ENCODE measurements at places on chromosomes 12 and 14.

- DNase-seq, result peak; percentile 21
These were observed 86.6 kb downstream of the KDM2B start for GRCh38 chr12:121494093-121494787.

DNA sequence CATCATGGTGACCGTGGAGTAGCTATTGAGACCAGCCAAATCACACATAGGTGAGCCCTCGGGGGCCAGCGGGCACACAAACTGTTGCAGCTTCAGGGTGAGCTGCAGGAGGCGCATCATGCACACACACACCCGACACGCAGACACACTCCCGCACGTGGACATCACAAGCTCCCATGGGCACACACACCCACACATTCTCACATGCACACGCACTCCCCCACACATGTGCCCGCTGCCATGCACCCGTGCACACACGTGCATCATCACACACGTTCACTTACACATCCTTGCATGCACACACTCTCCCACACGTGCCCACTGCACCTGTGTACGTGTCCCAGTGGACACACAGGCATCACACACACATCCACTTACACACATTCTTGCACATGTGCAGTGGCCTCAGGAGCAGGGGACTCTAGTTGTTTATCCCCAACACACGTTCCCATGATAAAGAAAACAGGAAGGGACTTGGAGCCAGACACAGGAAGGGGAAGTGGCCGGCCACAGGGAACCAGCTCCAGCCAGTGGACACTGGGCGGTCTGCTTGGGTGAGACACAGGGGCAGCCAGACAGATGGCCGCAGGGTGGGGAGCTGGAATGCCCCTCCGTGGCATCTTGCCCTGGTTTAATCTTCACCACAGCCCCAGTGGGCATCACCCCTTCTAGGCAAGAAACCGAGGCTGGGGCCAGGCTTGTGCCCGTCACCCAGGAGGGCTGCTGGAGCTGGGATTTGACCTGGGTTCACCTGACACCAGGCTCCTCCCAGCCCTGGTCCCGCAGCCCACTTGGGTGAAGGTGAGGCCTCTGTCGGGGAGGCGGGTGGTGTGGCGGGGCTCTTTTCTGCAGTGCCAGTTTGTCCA lies 49.7 kb downstream of the CYP46A1 start:
- no peak for DNase-seq

DNA sequence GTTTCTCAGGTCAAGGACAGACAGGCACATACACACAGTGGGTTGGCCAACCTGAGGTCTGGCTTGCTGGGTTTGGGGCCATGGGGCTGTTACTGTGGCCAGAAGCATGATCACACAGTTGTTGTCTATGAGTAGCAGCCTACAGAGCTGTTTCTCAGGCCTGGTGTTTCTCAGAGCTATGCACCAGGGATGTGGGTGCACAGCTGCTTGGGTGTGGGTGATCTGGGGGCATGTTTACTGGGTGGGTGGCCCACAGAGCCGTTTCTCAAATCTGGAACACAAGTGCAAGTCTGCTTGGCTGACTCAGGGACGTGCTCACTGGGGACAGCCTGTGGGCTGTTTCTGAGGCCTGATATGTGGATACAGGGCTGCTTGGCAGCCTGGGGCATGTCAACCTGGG lies 23.1 kb upstream of the PALS1 start:
- DNase-seq, result no peak

DNA sequence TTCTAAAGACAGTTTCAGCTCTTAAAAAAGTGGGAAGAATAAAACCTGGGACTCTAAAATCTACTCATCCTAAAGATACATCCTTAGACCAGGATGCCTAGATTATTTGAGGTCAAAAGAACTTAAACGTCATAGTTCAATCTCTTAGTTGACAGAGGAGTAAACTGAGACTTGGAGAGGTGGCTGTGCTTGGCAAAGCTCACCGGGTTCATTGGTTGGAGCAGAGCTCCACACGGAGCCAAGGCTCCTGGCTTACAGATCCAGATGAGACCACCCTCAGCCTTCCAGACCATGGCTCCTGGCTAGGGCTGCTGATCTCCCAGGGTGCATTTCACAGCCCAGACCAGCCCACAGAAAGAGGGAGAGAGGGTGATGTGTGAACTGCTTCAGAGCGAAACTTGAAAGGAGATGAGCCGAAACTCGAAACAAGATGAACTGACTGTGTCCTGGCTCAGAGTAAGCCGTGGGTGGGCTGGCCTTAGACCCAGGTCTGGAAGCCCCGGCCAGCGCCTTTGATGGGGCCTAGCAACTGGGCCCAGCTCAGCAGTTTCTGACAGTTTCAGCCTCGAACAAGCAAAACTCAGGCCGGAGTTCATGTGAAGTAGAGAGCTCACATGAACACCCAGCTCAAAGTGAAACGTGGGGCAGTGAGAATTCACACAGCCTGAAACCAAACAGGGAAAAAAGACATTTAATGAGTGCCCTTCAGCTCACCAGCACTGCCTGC lies 1044.8 kb downstream of the BCL11B start:
- no peak for DNase-seq

GRCh38 chr12:45768194-45768593 lies 38.7 kb downstream of the ARID2 start:
- DNase-seq, result no peak

- no peak for DNase-seq
These were observed 257.9 kb downstream of the MSRB3 start for GRCh38 chr12:65536351-65536750.

DNA sequence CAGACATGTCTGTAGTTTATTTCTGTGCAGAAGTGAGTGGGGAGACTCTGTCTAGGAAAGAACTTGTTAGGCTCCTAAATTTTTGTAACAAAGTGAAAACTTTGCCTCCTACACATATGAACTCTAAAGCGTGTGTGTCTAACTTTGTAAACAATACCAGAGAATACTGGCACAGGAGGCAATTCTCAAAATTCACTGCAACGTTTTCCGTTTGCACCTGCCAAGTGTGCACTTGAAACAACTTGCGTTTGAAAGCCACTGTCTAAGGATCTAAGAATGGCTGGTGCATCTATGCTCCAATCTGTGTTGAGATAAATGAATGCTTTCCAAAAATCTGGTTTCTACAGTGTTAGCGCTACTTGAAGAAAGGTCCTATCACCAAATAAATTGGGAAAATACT lies 15.3 kb downstream of the GRIP1 start:
- no peak for DNase-seq

DNA sequence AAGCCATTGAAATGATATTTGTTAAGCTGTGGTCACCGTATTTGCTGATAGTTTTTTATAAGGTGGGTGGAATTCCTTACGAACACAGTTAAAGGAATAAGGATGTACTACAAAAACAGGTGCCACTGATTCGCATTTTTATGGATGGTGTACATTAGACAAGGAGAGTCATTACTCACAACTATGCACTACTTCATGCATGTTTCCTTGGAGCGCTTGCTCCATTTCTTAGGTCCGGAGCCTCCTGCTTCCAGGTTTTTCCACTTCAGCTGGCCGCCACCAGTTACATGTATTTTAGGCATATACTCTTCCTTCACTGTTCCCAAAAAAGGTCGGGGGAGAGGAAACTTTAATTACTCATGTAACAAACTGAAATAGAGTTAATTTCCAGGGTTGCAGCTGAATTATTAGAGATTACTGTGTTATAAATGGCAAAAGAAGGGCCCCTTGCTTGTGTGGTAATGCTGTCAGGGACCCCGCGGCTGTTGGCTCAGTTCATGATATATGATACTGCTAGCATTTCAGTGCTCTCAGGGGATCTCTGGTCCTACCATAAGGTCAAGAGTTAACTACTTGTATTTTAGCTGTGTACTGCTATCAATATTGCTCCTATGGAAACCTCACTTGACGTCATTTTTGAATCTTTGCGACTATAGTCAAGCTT lies 454.7 kb downstream of the NPAS3 start:
- no peak for DNase-seq

DNA sequence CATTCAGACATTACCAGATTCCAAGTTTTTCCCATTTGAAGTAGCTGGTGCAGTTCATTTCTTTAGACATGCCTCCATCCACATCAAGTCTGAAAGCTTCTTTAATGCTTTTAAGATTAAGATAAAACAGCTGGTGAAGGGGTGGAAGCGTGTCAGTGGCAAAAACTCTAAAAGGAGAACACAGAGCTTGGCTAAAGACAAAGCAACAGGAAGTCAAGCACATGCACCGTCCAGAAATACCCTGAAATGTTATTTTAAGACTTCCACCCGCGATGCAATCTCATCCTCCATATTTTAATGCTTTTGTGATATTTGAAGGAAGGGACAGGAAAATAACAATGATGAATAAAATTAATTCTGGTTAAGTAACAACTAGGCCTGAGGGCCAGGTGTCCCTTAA lies 31.8 kb downstream of the PPM1H start:
- no peak for DNase-seq

DNA sequence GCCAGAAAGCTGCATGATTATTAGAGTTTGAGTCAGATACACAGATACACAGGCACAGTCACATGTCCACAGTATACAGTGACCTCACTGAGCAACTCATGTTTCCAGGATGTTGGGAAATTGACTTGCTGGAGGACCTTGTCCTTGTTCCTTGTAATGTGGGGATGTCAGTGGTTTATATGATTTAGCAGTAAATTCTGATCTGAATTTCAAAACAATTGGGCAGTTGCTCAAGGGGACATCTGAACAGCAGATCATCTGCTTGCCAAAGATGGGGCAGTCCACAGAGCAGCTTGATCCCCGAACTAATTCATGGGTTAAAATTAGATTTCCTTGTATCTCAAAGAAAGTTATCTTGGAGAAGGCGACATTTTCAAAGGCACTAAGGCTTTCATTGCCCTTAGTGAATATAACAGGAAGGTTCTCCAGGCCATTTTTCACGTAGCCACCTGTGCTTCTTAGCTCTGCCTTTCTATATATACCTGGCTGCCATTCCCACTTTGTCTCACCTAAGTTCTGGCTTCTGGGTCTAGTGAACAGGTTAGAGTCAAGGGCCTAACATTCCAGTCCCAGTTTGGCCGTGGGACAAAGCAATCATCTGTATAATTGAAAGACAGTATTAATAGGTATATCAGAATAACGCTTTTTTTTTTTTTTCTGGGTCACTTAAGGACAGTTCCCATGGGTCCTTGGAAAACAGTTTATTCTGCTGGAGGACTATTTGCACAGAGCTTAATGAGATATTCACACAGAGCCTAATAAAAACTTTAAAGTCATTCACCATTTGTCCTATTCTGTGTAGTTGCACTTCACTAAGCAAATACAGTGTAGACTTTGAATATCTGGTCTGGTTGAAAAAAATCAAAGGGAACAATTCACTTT lies 64.9 kb upstream of the STRN3 start:
- DNase-seq, result no peak

GRCh38 chr12:118377884-118378470 lies 1.6 kb downstream of the SUDS3 start:
- peak; percentile 65 for DNase-seq

DNA sequence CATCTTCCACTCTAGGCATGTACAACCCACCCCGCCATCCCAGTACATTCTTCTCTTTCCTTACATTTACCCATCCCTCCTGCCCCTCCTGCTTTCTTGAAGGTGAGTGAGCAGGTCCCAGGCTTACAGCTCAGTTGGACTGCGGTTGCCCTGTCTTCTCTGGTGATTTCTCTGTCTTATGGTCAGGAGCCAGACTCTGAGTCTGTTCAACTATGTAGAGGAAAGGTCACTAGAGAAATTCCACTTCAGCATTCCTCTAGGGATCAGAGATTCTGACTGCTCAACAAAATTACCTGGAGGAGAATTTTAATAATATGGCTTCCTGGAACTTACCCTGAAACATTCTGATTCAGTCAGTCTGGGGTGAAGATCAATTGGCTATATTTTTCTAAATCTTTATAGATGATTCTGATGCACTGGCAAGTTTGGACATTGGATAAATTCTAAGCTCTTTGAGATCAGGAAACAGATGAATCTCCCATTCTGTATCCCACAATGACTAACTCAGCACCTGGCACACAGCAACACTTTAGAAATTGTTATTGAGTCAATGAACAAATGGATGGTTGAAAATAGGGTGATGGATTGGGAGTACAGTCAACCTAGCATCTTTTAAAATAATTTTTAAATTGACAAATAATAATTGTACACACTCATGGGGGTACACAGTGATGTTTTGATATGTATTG lies 128.6 kb upstream of the HIF1A start:
- DNase-seq, result no peak

GRCh38 chr12:92539976-92540781 lies 162.6 kb upstream of the PLEKHG7 start:
- no peak for DNase-seq

GRCh38 chr12:1882850-1883470 lies 35.5 kb downstream of the CACNA2D4 start:
- DNase-seq, result no peak

GRCh38 chr14:75650253-75651058 lies 10.2 kb downstream of the ERG28 start:
- DNase-seq, result no peak

GRCh38 chr14:93375673-93376156 lies 28.7 kb downstream of the COX8C start:
- DNase-seq, result no peak

DNA sequence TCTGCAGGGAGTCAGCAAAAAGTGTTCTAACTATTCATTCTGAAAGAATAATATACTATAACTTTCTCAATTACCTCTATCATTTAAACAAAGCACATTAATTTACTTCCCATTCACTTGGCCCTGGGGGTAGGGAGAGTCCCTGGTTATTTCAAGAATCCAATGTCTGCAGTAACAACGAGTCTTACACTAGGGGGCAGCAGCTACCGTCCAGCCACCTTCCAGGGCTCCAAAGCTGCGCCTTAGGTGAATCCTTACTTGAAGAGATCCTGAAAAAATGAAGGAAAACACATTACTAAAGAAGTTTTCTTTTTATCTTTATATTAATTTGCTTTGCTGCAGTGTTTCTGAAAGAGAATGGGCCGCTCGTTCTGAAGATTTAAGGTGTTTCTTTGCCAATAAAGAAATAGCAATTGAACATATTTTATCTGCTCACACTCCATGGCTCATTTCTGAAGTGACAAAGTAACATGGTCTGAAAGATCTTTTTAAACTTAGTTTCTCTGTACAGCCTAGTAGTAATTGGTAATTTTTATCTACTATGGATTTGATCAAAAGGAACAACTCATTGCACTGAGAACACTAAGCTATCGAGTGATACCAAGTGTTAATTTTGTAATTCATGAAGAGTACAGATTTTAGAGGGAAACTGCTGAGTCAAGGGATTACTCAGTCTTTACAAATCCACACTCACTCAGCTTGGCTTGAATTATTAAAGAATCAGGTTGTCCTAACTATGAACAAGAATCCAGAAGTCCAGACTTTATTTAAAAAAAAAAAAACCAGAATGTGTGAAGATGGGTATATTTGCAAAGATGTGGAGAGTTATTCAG lies 27.6 kb downstream of the BHLHE41 start:
- no peak for DNase-seq
